ENCODE measurements at places on chromosomes 12 and 14.

DNA sequence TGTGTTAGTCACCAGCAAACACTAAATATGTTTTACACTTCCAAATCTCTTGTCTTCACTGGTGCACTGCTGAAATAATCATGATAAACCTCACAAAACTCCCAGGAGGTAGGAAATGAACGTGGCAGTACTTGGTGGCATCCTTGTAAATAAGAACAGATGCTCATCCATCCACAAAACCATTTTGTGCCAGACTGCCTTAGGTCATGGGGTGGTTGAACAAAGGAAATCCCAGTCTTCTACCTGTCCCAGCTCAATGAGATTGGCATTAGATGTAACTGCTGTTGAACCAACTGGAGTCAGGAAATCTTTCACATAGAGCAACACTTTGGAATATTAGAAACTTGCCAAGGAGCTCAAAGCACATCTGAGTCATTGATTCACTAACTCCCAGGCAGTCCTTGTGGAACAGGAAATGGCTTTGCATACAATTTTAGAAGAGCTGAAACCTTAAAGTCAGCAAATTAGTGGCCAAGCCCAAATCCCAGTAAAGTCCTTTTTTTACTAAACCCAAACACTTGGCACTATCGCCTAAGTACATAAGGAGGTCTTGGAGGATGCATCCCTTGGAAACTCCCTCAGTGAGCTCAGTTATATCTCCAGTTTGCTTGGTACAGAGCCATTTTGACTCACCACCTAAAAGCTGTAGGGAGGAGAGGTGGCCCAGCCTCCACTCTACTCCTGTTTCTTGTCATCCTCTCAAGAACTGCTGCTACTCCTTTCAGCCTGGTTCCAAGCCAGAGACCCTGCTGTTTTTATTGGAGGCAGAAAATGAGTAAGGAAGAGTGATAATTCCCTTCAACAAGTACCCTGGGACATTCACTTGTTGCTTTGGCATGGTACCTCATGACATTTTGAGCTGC, 208.0 kb downstream of the NOVA1 start:
- no peak for DNase-seq

DNA sequence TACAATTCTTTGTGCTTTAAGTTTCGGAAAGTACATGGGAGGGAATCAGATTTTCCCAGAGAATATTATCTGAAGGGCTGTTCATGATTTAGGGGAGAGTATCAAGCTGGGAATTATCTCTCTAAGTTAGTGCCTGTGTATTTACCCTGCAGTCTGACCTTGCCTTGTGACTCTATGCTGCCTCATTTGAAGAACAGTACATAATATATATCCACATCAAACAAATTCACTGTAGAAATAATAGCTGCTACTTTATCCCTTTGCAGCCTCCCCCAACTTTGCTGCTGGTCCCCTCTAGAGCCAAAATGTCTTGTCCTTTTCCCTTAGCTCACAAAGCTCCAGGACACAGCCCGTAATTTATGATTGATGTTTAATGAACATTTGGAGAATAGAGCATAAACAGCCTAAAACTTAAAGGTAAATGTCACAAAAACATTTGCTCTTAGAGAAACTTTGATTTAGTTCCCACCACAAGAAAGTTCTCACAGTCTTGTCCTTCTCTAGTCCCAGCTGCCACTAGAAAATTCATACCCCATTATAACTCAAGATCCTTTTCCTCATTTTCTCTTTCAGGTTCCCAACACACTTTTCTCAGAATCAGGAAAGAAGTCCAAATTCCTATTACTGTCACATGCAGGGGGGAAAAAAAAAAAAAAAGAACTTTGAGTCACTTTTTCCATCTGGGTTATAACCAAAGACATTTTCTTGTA, 1009.6 kb downstream of the FLRT2 start:
- no peak for DNase-seq

DNA sequence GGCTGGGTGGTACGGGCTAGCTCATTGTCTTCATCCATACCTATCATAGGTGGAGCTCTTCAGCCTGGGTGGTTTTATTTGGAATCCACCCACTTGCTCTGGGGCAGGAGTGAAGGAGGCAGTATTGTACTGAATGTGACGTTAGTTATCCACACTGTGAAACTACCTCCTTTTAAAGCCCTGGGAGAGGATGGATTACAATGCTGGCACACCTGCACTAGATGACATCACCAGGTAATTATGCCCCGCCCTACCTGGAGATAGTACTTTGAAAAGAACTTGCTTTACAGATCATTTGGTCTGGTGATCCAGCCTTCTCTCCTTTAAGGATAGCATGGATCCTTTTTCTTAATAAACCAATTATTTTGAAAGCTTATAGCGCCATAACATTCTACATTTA, 78.0 kb downstream of the B4GALNT3 start:
- no peak for DNase-seq

DNA sequence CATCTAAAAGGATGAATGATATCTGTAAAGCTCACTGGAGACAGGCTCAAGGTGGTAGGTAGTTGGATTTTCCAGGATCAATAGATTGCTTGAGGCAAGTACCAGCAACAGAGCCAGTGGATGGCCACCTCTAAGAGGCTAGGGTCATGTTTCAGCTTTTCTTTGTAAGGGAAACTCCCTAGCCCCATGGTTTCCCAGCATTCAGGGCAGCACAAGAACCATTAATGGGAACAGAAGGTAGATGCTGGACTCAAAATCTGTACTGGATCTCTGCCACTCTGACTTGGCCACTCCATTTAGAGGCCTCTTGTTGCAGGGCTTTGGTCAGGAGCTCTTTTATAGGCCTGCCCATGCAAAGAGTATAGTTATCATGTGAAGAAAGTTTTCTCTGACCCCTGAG, 76.1 kb upstream of the DYRK2 start:
- DNase-seq: no peak

GRCh38 chr14:89628521-89628920, 211.5 kb upstream of the FOXN3 start:
- no peak for DNase-seq

DNA sequence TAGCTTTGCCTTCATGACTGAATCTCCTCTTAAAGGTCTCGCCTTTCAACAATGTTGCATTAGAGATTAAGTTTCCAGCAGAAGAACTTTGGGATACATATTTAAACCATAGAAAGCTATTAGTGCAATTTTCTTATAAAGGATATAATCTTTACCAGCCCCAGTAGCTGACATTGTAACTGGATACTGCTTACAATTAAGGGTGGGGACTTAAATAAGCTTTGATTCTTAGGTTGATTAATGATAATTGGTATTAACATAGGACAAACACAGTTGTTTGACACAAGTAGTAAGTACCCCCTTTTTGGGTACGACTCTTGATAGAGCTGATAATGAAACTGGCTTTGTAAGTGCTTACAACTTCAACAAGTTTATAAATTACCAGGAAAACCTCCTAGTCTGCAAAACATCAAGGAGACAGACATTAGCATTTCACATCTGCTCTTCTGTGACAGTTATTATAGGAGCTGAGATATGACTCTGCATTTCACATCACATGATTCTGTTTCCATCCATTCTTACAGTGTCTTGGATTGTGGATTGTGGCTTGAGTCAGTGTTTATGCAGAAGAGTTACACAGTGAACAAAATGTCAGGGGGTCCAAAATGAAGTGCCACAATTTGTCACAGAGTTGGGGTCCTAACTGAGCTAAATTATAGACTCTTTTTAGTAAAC, 249.1 kb upstream of the E2F7 start:
- no peak for DNase-seq

DNA sequence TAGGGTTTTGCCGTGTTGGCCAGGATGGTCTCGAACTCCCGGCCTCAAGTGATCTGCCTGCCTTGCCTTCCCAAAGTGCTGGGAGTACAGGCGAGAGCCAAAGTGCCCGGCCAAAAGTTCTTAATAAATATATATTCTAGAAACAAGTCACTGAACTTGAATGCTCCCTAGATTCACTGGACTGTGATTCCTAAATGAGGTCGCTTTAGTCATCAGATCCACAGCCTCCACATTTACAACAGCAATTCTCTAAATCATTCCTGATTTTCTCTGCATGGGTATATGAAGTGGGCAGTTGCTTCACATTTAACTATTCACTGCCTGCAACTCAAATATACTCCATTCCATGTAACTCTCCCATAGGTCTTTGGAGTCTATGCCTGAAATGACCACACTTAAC, 813.0 kb downstream of the GALC start:
- DNase-seq: no peak

DNA sequence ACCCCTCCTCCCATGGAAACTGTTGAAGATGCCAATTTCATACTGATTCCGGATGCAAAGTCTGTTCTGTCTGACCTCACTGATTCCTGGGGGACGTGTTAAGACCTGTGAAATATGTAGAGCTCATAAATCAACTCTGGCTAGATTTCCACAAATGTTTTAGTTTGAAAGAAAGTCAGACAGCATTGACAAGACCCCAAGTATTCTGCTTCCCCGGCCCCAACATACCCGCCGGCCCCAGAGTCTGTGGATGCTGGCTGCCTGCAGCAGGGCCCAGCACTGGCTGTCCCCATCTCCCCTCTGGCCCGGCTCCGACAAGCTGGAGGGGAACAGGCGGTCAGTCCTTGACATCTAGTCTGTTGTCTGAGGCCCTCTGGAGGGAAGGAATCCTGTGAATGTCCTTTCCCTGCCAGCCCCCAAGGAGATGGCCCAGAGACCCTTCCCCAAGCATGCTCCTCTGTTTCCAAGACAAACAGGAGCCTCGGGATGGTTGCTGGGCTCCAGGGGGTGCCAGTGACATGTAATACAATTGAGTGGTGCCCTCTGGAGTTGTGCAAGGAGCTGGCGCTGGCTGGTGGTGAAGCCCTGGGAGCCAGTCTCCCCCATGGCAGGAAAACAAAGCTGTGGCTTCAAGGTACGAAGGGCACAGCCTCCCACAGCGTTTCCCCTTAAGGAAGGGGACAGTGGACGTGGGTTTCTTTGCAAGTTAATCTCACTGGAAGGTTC, 22.3 kb downstream of the FBLN5 start:
- DNase-seq: no peak

DNA sequence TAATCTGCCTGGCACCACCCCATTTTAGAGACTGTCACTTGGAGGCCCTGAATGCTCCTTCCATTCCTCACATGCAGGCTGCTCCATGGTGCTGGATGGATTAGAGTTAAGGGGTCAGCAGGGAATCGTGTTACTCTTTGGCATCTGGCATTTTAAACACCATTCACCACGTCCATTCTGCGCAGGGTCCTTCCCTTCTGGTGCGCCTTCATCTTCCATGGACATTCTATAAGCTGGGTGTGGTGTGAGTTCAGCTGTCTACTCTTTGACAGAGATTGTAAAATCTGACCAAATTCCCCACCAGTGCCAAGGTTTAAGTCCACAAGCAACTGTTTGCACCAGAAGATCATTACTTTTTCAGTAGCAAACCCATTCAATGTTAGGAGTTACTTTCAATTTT, 47.8 kb downstream of the GIT2 start:
- DNase-seq: no peak

GRCh38 chr14:102988054-102988453, 65.6 kb downstream of the AMN start:
- no peak for DNase-seq
